Hematopoietic multipotent progenitor cell treated with erythropoietin and hydrocortisone succinate and interleukin-3 and kit ligand, for 15 days (in vitro differentiated cells): ENCODE measurements at places on chromosomes 12 and 14.

DNA sequence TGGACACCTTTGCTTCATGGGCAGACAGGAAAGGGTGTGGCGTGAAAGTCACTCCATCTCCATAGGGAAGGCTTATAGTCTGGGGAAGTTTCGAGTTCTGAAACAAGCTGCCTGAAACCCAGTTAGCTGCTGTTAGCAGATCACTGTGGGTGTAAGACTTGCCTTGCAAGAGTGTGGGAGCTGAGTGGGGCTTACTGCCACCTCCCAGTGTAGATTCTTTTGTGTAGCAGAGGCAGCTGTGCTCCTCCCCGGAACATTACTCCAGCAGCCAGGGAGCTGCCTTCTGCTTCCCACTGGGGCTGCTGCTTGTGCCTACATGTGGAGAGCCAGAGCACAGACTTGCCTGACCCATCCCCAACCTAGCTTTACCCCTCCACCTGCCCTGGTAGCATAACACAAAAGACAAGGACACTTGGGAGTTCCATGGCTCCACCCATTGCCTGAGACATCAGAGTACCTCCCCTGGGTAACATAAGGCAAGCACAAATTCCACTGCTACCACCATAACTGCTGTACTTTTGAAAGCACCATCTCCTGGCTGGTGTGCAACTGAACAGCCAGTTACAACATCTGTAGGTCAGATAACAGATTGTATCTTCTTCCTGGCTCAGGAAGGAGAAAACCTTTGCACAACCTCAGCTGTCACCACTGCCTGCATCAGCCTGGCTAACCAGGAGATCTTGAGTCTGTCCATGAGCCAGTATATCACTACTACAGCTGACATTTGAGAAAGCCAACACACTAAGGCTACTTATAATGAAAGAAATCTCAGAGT lies 69.5 kb downstream of the ADAMTS20 start:
- no peak for DNase-seq

GRCh38 chr12:52879394-52880351 lies 25.2 kb downstream of the KRT8 start:
- peak; percentile 82 for DNase-seq

DNA sequence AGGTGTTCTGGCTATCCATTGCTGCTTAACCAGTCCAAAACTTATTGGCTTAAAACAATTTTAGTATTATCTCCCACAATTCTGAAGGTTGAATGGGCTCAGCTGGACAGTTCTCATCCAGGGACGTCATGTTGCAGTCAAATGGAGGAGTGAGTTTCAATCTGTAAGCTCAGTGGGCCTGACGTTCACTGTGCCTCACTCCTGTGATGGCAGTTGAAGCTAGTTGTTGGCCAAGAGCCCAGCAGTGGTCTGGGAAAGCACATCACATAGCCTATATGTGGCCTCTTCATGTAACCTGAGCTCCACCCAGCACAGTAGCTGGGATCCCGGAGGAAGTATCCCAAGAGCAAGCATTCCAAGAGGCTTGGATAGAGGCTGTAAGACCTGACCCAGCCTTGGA lies 40.6 kb upstream of the CDKN3 start:
- no peak for DNase-seq

DNA sequence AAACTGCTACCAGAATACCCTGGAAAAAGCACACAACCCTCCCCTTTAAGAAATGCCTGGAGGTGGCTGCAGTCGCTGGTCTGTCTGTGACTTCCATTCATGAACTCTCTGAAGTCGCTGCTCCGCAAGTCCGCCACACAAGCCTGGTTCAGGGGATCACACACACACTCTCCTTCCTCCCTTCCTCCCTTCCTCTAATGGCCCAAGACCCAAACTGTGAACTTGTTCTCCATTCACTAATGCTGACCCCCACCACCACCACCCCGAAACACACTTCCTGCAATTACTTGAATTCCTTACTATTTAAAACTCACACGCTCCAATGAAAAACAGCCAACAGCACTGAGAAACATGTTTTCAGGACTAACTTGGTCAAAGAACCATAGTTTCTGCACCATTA lies 1.0 kb upstream of the LMO3 start:
- no peak for DNase-seq

GRCh38 chr12:122126713-122127597 lies 47.1 kb downstream of the IL31 start:
- DNase-seq: no peak
